Gastroesophageal sphincter (tissue), 4 donors: ENCODE measurements at places on chromosomes 3 and 15. TPM values are rescaled to one million over a fixed set of nuclear protein-coding genes. Genes with fewer than 3 reads are reported as not detected.

DNA sequence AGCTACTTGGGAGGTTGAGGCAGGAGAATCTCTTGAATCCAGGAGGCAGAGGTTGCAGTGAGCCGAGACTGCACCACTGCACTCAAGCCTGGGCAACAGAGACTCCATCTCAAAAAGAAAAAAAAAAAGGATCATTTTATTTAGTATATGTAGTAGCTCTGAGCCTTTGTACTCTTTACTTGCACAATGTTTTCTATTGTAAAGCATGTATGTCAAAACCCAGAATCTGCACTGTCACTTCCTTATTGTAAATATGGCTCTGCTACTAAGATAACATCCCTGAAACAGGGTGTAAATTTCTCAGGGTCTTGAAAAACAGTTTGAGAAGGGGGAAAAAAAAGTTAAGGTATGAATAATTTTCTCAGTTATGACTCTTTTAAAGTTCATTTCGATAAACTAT, 35.1 kb downstream of the SLMAP start:
- ATAC-seq = no peak

ZNF774 gene
- 1.1 TPM for total RNA-seq

DNA sequence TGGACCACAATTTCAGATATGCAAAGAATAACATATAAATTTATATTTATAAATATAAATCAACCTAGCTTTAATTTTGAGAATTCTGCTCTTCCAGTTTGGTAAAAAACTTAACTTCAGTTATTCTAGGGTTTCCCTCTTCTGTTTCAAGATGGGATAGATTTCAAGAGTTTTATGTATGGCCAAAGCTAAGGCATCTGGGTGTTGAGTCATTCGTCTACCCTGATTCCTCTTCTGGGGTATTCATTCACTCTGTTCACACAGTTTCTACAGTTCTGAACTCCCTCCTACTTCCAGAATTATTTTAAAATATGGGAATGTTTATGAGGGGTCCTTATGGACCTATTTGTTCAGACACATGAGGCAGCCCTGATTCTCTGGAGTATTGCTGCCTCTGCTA, 4.2 kb upstream of the FGF7 start:
- no peak for ATAC-seq

- peak; percentile 29 for ATAC-seq
Observed at GRCh38 chr15:39504808-39505207, 76.1 kb upstream of the THBS1 start.

SLC9C1 gene
- total RNA-seq = 0.15 TPM

SLC22A13 gene
- 0.85 TPM for total RNA-seq

- no peak for ATAC-seq
Observed at GRCh38 chr3:154844863-154845262, 235.3 kb upstream of the MME start.

GRCh38 chr3:102069211-102069662, 219.9 kb downstream of the NFKBIZ start:
- ATAC-seq = peak; percentile 61

MOBP gene
- not detected for total RNA-seq

DNA sequence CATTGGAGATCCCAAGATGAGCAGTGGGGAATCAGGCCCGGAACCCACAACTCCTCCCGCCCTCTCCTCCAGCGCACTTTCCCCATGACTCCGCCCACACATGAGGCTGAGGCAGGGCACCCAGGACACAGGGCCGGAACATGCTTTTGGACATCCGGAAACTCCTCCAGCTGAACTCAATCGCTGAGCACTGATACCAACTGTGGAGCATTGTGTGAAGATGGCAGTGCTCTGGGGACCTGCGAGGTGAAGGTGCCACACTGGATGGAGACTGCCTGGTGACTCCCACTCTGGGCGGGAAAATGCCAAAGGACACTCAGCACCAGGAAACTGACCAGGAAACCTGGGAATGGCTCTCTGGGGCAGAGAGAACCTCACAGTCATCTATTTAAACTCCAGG, 189.1 kb downstream of the FAM43A start:
- no peak for ATAC-seq

GRCh38 chr3:187739094-187739560, 6.1 kb downstream of the BCL6 start:
- ATAC-seq = peak; percentile 1

EIF4E3 gene
- 46.4 TPM for total RNA-seq

- ATAC-seq = no peak
Observed at GRCh38 chr3:154794814-154795445, 285.2 kb upstream of the MME start.

HACL1 gene
- 20.6 TPM for total RNA-seq

GRCh38 chr3:193963808-193964516, 172.0 kb upstream of the HES1 start:
- no peak for ATAC-seq

DNA sequence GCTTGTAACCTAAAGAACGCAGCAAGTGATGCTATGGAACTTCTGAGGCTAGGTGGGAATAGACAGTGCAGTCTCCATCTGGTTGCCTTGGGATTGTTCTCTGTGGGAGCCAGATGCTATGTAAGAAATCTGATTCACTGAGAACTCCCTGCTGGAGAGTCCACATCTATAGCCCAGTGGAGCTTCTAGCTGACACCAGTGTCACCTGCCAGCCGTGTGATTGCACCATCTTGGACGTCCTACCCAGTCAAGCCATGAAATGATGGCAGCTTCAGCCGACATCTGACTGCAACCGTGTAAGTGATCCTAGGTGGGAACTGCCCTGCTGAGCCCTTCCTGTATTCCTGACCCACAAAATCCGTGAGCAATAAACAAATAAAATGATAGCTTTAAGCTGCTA, 12.4 kb upstream of the FYCO1 start:
- ATAC-seq = no peak

CHRNB4 gene
- 1.1 TPM for total RNA-seq

GRCh38 chr3:176978441-176978840, 218.8 kb downstream of the TBL1XR1 start:
- ATAC-seq = no peak

GRCh38 chr3:147900851-147901250, 491.7 kb downstream of the ZIC1 start:
- ATAC-seq = no peak

- ATAC-seq = no peak
Observed at GRCh38 chr3:117562000-117562399, 852.4 kb downstream of the TUSC7 start.

PRR20G gene
- not detected for total RNA-seq

NR2F2 gene
- total RNA-seq = 97.8 TPM

INKA1 gene
- total RNA-seq = 3.4 TPM

GRCh38 chr3:31575448-31575847, 42.7 kb downstream of the STT3B start:
- no peak for ATAC-seq

DNA sequence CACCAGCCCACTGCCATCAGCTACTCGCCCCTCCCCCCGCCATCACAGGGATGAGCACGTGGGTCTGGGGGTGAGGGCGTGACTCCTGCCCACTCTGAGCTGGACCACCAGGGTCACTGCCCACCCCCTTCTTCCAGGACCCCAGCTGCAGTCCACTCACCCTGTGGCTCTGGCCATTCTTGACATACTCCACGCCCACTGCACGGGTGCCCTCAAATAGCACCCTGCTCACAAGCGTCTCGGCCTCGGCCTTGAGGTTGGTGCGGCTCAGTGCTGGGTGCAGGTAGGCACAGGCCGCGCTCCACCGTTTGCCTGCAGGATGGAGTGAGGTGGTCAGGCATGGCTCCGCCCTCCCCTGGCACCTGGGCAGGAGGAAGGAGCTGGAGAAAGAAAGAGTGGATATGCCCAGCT, 23.9 kb downstream of the CHDH start:
- no peak for ATAC-seq

GRCh38 chr3:138960417-138960852, 13.4 kb downstream of the FOXL2NB start:
- ATAC-seq = no peak

TM4SF1 gene
- 128 TPM for total RNA-seq

- no peak for ATAC-seq
Observed at GRCh38 chr3:57057351-57057750, 3.1 kb upstream of the SPATA12 start.

GRCh38 chr15:69508659-69509058, 56.0 kb downstream of the RPLP1 start:
- no peak for ATAC-seq

- ATAC-seq = no peak
Observed at GRCh38 chr15:84917452-84917851, 33.0 kb downstream of the SLC28A1 start.

LPP gene
- 2,297 TPM for total RNA-seq

- no peak for ATAC-seq
Observed at GRCh38 chr3:48107227-48107626, 81.0 kb downstream of the CDC25A start.

DNA sequence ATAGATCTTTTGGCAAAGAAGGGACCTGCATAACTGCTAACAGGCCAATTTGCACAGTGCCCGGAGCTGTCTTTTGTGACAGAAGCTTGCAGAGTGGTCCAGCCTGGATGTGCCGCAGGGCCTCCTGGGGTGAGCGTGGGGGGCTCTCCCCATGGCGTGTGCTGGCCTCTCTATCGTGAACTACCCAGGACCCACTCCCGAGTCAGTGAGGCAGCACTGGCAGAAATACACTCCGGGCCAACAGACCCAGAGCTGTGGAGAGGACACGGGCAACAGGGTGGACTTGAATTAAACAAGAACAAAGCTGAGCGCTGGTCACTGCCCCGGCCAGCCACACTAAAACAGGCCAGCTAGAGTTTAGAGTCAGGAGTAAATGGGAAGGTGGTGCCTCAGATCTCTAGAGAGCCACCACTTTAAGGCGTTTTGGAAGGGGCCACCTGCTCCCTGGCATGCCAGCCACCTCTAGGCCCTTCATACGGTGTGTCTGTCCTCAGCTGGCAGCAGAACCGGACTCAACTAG, 152.1 kb downstream of the KLF13 start:
- no peak for ATAC-seq

- no peak for ATAC-seq
Observed at GRCh38 chr3:139532976-139533375, 6.6 kb downstream of the RBP1 start.

GRCh38 chr15:100309109-100310040, 32.4 kb downstream of the ADAMTS17 start:
- no peak for ATAC-seq
